ENCODE measurements at places on chromosomes 4 and X.
A peak's percentile ranks its signal among the peaks of the same experiment; 100 is the strongest.

DNA sequence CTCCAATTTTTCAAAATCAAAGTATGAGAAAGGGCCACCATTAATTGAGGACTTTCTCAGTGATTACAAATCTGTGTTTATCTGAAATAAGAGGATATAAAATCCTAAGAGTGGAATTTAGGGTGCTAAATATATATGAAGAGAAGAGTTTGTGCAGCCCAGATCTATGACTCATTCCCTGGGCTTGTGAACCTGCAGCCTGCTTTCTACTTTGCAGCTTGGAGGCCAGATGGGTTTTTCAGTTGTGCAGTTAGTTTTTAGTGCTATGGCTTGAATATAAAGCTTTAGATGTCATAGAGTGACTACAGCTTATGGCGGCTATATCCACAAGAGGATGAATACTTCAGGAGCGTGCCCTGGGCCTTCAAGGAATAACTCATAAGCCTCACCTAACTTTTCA lies 1391.1 kb downstream of the FSTL5 start:
- no peak for DNase-seq

GRCh38 chr4:87843936-87844335 lies 11.2 kb downstream of the MEPE start:
- DNase-seq, result peak; percentile 17

GRCh38 chr4:122673252-122673651 lies 52.4 kb upstream of the IL21 start:
- DNase-seq, result no peak

DNA sequence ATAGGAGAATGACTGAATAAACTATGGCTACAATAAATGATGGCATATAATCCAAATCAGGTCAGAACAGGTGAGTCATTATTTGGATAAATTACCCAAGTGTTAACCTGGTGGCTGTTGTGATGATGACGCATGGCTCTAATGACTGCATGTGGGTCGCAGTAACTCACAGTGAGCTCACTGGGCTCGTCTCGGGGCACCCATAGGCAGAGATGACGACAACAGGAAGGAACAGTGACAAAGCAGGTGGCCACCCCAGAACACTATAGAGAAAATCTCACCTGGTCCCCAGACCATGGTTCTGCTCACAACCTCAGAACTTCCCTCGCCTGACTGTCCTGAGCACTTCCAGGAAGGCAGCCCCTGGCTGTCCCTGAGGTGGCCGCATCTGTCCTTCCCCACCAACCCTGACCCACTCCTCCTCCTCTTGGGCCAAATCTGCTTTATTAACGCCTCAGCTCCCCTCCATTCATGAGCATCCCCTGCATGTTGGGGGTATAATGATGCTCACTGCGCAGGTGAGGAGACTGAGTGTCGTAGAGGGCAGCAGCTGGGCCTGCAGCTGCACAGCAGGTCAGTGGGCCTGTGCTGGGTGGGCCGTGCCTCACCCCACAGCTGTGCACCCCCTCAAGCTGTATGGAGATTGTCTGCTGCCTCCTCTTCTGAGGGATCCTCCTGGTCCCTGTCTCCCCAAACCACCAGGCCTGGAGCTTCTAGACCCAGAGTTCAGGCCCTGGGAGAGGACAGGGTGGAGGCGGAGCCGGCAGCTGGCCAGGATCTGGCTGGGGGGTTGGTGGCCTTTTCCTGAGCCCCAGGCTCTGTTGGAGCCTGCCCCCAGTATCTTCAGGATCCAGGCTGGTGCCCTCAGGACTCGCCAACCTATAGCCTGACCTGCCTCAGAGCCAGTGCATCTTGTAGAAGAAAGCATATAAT lies 30.9 kb upstream of the FAM156A start:
- DNase-seq, result no peak

DNA sequence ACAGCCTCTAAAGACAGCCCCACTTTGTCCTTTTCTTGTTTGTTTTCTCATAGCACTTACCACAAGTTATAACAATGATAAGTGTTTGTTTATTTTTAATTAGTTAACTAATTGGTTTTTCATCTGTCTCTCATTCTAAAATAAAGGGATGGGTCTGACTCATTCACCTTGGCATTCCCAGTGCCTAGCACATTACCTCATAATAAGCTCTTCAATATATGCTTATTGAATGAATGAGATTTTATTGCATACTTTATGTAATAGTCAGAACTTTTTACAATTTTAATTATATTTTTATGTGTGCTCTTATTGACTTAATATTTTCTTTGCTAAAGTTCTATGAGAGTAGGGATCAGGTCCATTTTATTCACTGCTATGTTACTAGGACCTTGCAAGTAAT lies 22.8 kb upstream of the PRKG2 start:
- no peak for DNase-seq

Measured in fibroblast of the conjunctiva (primary cell).